Fibroblast of gingiva (primary cell): ENCODE measurements at places on chromosomes 7 and 10.

DNA sequence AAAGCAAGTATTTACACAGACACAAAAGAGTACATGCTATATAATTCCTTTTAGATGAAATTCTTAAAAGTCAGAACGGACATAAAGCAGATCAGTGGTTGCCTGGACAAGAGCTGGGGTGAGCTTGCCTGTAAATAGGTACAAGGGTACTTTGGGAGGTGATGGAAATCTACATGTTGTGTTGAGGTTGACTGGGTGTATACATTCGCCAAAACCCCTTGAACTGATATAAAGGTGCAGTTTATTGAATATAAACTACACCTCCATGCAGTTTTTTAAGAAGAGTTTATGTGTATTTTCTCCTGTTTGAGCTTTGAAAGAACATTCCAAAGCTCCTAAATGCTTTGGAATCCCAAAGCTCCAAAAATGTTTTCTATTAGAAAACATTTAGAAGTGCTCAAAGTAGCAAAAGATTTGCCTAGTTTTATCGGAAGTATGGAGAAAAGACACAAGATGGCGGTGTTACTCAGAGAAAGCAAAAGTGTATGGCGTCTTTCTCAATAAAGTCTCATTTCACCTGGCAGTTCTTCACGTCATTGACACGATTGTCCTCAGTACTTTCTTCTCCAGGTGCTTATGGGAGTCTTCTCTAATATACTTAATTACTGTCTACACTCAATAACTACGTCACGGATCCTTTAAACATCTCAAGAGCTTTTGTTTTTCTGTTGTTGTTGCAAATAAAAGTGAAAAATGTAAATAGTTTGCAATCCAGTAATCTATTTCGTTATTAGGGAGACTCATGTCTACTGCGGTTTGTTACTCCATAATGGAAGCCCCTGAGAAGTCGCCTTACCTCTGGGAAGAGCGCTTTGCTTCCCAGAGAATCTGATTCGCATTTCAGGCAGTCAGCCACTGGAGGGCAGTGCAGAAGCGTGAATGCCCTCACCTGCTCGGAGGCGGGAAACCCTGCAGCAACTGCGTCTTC, 14.7 kb upstream of the SEC61G start:
- DNase-seq, result peak; percentile 69

- DNase-seq, result no peak
These were observed 434.3 kb upstream of the AKR1E2 start for GRCh38 chr10:4391683-4392082.

DNA sequence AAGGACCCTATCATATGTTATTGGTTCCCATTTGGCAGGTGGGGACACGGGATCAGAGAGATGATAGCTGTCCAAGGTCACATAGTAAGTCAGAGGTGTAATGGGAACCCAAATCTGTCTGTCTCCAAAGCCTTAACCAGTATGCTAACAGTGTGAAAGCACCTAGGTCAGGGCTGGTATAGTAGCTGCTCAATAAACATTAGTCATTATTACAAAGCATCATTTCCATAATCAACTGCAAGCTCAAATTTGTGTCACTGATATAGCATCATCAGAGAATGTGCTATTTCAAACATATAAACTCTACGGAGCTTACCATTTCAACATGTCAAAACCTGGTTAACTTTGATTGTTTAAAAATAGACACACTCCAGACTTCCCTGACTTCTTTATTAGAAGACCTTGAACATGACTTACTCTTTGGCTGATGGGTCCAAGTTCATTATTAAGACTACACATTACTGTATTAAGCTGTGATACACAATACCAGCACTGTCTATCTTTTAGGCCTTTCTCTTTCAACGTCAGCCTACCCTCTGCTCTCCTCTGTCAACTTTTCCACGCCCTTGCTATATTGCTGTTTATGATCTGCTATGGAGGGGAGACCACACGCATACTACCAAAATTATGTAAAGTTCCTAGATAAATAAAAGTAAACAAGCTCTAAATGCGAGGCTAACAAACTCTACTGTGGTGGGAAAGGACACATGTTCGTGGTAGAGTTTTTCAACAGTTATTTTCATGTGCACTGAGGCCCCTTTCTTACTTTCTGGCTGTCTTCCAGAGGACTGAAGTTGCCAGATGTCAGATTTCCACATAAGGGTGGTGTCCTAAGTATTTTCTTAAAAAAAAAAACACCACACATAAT, 33.6 kb downstream of the DNMBP start:
- DNase-seq, result peak; percentile 85

- DNase-seq, result no peak
These were observed 4.7 kb upstream of the TMEM72 start for GRCh38 chr10:44906486-44906885.

DNA sequence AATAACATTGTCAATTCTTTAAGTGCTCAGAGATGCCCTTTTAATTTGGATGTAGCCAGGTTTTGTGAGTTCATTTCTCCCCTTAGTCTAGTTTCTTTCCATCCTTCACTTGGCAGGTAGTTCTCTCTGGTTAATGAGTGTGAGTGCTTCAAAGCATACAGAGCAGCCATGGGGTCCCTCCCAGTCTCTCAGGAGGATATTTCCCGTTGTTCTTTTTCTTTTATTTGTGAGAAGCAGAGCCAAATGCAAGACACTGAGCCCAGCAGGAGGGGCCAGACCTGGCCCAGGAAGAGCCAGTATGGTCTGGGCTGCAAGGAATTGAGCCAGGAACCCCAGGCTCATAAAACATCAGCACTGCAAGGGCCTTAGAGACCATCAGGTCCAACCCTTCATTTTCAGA, 52.4 kb downstream of the PLCE1 start:
- no peak for DNase-seq

DNA sequence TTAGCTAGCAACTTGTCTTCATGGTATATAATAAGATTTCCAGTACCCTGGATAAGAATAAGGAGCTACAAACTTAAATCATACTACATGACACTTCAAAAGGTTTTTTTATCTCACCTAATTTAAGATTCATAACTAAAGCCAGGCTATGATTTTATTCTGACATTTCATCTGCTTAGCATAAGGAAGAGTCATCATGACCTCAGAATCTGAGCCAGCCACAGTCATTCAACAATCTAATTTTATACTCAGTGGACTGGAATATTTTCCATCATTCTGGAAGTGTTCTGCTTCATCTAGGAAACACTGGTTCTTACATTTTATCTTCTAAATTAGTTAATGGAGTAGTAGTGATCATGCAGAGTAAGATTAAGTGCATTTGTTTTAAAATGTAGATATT, 102.1 kb upstream of the KCND2 start:
- peak; percentile 38 for DNase-seq

GRCh38 chr7:158520825-158521224, 66.8 kb downstream of the PTPRN2 start:
- no peak for DNase-seq

GRCh38 chr10:107576746-107577145, 412.2 kb upstream of the SORCS1 start:
- DNase-seq, result peak; percentile 26

GRCh38 chr7:66557214-66558200, 71.2 kb upstream of the KCTD7 start:
- DNase-seq, result peak; percentile 32
